ENCODE measurements at places on chromosomes 1 and 21.

DNA sequence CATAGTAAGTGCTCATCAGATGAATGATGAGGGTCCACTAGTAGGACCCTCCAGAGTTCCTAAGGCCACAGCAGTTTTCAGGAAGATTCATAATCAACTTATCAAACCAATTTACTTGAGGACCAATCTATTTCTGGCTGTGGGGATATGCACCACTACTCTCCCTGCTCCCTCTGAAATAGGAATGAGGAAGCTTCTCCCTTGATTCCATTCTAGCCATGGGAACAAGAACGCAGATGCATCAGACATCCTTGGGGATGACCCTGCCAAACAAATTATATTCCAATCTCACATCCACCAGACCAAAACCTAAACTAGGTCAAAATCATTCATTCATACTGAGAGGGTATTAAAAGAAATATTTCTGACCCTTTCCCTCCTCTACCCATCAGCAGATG lies 31.5 kb downstream of the JAK1 start:
- DNase-seq: no peak

- DNase-seq: no peak
Measured at GRCh38 chr1:175885326-175885725, 141.9 kb upstream of the TNR start.

DNA sequence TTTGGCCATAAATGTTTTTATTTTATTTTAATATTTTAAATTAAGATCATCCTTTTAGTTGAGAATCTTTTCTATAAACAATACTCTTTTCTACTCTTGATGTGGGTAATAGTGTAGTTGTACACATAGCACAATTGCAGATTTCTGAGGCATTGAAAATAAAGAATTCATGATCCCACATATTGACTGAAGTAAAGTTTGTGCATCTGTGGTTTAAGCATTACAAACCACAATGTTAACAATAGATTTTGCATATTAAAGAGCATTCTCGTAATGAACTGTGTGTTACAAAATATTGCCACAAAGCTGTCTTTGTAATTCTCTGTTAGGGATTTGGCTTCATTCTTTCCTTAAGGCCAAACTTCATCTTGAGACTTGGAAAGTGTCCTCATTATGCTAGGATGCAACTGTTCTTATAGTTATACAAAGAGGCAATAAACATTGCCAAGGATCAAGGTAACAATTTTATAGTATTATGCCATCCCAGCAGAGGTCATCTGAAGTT lies 256.8 kb downstream of the OLFM3 start:
- DNase-seq: no peak

DNA sequence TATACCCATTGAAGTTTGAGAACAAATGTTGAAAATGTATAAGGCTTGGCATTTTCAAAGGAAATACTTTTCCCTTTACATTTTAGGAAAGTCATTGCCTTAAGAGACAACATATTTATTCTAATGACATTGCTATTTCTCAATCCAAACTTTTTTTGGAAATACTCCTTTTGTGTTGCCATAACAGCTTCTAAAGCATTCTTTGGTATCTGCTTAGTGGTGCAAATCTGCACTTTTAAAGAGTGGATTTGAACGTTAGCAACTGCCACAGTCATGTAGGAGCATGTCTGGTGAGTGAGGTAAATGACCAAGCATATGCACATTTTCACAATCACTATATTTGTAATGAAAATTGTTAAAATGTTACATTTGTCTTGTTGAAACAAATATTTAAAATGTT lies 124.4 kb upstream of the GORAB start:
- DNase-seq: no peak

GRCh38 chr1:232283864-232284263 lies 346.1 kb downstream of the SIPA1L2 start:
- no peak for DNase-seq

- no peak for DNase-seq
Measured at GRCh38 chr1:60025552-60025951, 48.0 kb downstream of the C1orf87 start.
